Activated effector memory CD4-positive, alpha-beta T cell treated with Interleukin-2 at 50 U/mL for 16 hours (primary cell): ENCODE measurements at places on chromosomes 16 and 17.

GRCh38 chr16:86363057-86363490 is 147.3 kb upstream of the FOXF1 start:
- no peak for DNase-seq

GRCh38 chr17:32861981-32862380 is 14.9 kb downstream of the MYO1D start:
- no peak for DNase-seq

GRCh38 chr17:55773671-55774070 is 22.8 kb downstream of the PCTP start:
- DNase-seq = no peak

GRCh38 chr17:77948690-77949114 is 9.8 kb upstream of the TNRC6C start:
- DNase-seq = no peak

GRCh38 chr17:67891481-67892119 is 66.3 kb downstream of the BPTF start:
- no peak for DNase-seq

- no peak for DNase-seq
These were observed 462.7 kb downstream of the WWOX start for GRCh38 chr16:78562111-78562510.

DNA sequence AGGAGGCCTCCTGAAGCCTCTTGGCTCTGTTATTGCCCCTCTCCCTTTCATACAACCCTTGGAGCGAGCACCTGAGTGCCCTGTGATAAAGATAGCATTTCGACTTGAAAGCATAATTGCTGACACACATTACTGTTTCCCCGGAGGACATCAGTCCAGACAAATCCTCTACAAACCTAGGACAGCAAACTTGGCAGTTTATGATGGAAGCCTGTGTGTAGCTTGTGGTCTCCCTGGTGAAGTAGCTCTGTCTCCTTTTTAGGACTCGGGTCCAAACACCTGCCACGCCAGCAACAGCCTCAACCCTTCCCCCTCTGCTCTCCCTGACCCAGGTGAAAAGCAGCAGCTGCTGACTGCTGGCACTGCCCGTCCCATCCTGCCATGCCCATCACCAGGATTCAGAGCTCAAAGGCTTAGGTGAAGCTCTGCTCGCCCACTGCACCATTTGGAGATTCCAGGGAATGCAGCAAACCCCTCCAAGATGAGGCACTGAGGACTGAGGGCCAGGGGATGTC is 55.9 kb downstream of the IRX6 start:
- no peak for DNase-seq
